ENCODE measurements at places on chromosomes 2 and 18.

GRCh38 chr2:134718023-134718816 is 580 bp downstream of the TMEM163 start:
- no peak for DNase-seq

- DNase-seq, result no peak
Measured at GRCh38 chr2:105576440-105577241, 168.1 kb upstream of the NCK2 start.

DNA sequence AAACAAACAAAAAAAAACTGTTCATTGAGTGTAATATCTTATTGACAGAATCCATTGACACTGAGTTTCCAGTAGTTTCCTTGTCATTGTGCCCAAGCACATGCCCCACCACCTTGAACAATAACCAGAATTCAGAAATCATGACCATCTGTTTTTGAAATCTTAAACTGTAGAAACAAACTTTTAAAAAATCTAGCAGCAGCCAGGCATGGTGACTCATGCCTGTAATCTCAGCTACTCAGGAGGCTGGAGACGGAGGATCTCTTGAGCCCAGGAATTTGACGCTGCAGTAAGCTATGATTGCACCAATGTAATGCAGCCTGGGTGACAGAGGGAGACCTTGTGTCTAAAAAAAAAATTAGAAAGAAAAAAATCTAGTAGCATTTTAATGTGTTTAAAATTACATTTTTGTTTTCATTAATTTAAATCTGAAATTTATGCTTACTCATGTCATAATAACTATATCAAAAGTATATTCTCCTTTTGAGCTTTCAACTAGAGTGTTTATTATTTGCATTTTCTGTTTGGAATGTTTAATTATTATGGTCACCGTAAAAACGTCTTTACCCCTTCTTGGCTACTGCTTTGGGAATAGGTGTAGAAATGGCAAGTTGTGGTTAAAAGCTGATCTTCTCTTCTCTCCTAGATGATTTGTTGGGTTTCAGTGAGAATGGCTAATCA is 25.2 kb upstream of the STON1 start:
- DNase-seq, result no peak

GRCh38 chr2:155727187-155727895 is 605.2 kb downstream of the NR4A2 start:
- no peak for DNase-seq

- no peak for DNase-seq
Measured at GRCh38 chr2:133855526-133855925, 287.3 kb upstream of the NCKAP5 start.

GRCh38 chr2:144484201-144484948 is 35.5 kb downstream of the ZEB2 start:
- DNase-seq, result no peak

- no peak for DNase-seq
Measured at GRCh38 chr2:168545439-168546082, 89.5 kb downstream of the CERS6 start.

GRCh38 chr2:236632295-236633218 is 62.9 kb downstream of the ACKR3 start:
- no peak for DNase-seq

DNA sequence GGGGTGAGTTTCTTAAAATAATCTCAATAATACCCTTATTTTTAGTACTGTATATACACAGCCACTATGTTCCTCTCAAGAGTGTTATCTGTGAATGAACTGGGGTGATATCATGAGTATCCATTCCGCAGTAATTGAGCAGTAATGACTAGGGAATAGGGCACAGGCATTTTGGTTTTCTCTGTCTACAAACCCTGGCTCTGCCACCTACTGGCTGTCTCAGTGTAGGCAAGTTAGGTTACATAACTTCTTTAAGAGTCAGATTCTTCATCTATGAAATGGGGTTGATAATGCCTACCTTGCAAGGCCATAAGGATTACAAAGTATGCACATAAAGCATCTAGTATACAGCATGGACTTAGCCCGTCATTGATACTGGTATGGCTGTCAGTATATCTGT is 555.8 kb downstream of the NRXN1 start:
- no peak for DNase-seq

- DNase-seq, result no peak
Measured at GRCh38 chr2:10184421-10184820, 61.9 kb downstream of the RRM2 start.

GRCh38 chr2:241582328-241582727 is 23.8 kb downstream of the BOK start:
- no peak for DNase-seq

DNA sequence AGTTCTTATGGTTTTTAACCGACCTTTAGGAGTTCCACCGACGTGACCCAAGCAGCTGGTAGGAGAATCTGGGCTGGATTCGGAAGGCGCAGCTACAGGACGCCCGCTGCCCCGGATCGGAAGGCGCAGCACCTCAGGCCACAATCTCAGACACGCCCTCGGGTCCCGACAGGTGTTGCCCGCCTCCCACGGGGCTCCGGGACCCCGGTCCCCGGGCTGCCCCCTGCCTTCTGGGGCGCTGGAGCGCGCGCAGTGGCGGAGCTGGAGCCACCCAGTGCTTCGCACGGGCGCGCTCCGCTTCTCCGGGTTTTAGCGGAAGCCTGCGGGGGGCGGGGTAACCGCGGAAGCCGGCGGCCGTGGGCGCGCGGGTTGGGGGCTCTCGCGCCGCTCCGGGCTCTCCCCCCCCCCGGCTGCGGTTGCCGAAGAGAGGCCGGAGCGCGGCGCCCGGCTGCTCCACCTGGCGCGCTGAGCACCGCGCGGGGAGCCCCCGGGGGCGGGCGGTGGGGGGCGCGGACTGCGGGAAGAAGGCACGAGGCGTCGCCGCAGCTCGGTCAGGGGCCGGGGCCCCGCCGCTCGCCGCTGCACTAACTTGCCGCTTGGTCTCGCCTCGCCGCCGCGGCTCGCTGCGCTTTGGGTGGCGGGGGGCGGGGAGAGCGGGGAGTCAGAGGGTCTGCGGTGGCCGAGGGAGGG is 718.8 kb downstream of the DPP10 start:
- DNase-seq, result no peak

DNA sequence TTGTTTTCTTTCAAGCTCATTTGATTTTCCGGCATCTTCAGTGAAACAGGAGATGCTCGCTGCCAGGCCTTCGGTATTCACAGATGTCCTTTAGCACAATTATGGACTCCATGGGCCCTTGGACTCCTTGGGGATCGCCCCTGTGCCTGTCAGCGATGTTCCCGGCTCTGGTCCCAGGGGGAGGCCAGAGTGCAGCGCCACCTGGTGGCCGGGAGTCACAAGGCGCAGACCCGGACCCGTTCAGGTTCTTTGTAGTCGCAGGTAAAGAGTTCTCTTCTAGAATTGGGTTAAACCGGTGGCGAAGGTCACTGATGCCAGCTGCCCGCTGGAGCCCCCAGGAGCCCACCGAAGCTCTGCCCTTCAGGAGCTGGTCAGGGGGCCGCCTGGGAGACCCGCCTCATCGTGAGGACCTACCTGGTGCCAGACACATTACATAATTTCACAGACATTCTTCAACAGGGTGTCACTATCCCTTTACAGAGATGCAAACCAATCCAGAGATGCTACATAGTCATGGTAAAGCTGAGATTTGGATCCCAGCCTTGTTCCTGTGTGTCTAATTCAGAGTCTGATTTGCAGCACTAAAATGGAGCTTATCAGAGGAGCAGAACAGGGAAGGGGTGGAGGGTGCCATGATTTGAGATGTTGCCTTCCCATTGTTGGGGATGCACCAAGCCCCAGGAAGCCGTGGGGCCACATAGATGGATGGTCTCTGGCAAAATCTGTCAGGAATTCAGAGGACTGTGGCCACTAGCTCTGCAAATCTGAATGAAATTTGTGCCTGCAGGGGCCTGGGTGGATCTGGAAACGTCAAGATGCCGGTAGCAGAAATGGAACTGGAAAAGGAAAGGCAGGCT is 6.0 kb upstream of the INPP5D start:
- DNase-seq, result peak; percentile 68

DNA sequence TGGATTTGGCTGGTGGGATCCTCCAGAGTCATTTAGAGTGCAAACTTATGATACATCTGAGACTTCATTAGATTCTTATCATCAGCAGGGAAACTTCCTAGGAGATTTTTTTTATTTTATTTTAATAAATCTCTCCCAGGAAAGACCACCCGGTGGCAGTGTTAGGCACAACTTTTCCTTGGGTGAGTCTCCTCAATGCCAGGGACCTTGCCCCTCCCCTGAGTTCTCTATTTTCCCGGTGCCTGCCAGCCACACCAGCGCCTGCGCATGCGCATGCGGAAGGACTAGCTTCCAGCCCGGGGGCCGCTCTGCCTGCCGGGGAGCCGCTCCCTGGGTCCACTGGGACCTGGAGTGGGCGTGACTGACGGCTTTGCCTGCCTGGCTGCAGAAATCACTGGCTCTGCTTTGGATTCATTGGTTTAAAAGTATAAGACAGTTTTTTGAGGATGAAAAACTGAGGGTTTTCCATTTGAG is 86.6 kb downstream of the TMEM182 start:
- no peak for DNase-seq
